ENCODE measurements at places on chromosomes 6 and 20. TPM values are rescaled to one million over a fixed set of nuclear protein-coding genes. Genes with fewer than 3 reads are reported as not detected.

Gene CFAP206
- total RNA-seq, result not detected

Gene NKX2-2
- not detected for total RNA-seq

Gene FRS3
- total RNA-seq, result 4.4 TPM

Gene PBOV1
- total RNA-seq, result not detected

Gene RUNX2
- total RNA-seq, result 0.15 TPM

Gene PNLDC1
- 0.23 TPM for total RNA-seq

Gene CLPSL1
- not detected for total RNA-seq

Gene PDE10A
- 0.45 TPM for total RNA-seq

All from left lobe of liver (tissue), 2 donors.